ENCODE measurements at places on chromosomes 16 and 17.

GRCh38 chr17:17102176-17102575, 59.9 kb downstream of the MPRIP start:
- no peak for DNase-seq

DNA sequence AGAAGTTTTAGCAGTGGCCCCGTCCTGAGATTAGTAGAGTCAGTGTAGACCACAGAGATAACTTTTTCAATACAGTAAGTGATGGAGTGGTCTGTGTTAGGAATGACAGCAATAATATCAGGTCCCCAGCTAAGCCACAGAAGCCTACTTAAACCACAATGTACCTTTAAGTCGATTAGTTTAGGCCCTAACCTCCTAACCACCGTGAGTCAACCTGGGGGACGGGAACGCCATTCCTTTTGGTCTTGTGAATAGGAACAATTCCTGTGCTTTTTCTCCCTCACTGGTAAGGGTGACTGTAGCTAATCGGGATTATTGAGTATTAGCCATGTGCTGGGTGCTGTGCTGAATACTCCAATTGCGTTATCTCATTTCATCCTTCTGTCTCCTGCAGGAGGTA, 14.0 kb downstream of the YPEL2 start:
- DNase-seq = no peak

- DNase-seq = no peak
Observed at GRCh38 chr16:1770328-1771187, 785 bp downstream of the NME3 start.

GRCh38 chr17:34570506-34570905, 8.9 kb upstream of the TMEM132E start:
- DNase-seq = no peak

GRCh38 chr16:87506423-87507350, 13.9 kb upstream of the ZCCHC14 start:
- no peak for DNase-seq

GRCh38 chr17:1764284-1764683, 2.4 kb downstream of the SERPINF1 start:
- peak; percentile 51 for DNase-seq

- DNase-seq = peak; percentile 3
Observed at GRCh38 chr16:31063843-31064611, 10.0 kb downstream of the ZNF668 start.

GRCh38 chr16:86941731-86942130, 363.4 kb downstream of the FOXL1 start:
- DNase-seq = no peak
